ENCODE measurements at places on chromosomes 1 and 21. TPM values are rescaled to one million over a fixed set of nuclear protein-coding genes. Genes with fewer than 3 reads are reported as not detected.

DNA sequence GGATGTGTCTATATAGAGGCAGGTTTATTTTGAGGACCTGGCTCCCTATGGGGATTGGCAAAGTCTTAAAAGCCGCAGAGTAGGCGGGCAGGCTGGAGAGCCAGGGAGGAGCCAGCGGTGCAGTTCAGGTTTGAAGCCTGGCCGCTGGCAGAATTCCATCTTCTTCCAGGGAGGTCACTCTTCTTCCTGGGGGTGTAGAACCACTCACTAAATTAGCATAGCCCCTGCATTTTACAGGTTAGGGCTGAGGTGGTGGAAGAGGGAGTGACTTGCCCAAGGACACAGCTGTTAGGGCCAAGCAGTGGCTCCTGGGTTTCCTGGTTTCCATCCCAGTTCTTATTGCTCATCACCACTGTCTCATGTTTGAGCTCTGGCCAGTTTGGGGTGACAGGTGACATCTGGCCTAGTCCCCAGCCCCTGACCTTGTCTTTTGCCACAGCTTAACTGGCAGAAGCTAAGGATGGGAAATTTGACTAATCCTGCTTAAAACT, 1.4 kb downstream of the PINK1 start:
- peak; percentile 10 for DNase-seq

DNA sequence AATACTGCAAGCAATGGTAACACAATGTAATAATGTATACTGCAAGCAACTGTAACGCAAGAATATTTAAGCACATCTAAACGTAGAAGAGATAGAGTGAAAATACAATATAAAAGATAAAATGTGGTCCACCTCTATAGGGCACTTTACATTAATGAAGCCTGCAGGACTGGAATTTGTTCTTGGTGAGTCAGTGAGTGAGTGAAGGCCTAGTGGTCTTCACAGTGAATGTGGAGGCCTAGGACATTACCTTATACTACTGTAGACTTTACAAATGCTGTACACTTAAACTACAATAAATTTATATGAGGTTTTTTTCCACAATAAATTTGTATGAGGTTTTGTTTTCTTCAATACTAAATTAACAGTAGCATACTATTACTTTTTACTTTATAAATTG, 287.4 kb upstream of the SNX7 start:
- DNase-seq: no peak

DNA sequence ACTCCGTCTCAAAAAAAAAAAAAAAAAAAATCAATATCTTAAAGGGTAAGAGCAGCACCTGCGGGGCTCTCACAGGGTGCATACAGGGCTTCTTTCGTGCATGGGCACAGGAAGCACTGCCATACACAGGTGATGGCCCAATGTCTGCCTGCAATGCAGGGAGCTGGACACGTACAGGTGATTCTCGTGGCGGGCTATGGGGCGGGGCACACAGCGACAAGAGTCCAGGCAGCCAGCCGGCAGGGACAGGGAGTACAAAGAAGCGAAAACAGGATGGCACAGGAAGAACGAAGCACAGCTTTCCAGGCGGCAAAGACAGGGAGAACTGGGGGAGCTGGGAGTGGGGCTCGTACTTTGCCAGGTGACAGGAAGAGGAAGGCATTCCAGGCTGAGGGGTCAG, 1.6 kb downstream of the KIF17 start:
- DNase-seq: no peak

The CIART gene
- 1.2 TPM for total RNA-seq

The LAMTOR5 gene
- 67.0 TPM for total RNA-seq

All from T-cell (primary cell).